Head of caudate nucleus (tissue), 42 donors: ENCODE measurements at places on chromosomes 16 and 17.

DNA sequence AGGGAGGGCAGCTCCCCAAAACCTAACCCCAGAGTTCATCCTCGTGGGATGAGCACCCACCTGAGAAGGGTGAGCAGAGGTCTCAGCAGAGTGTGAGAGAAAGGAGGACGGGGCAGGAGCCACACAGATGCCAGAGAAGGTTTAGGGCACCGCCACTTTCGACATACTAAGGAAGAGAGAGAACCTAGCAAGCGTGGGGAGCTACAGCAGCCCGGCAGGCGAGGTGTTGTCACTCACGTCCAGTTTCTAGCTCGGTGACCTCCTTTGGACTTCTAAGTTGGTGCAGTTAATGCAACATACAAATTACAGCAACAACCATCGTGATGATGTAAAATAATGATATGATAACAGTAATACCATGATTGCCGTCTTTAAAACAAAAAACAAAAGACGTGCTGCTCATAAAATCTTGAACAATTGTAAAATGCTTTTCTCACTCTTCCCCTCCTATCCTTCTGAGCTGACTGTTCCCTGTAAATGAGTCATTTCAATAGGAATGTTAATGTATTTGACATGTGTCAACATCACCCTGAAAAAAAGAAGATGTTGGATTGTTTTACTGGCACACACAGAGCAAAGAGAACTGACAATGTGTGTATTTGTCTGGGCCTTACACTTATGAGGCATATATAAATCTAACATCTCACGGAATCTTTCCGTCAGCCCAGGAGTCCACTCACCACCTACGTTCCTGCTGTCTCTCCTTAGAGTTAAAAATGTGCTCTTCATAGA, 158.2 kb upstream of the MAF start:
- no peak for DNase-seq

GRCh38 chr16:84310642-84311041, 16.0 kb downstream of the WFDC1 start:
- DNase-seq, result no peak

GRCh38 chr17:57373048-57373447, 116.7 kb downstream of the MSI2 start:
- no peak for DNase-seq

GRCh38 chr16:27520982-27521673, 28.6 kb downstream of the GTF3C1 start:
- DNase-seq, result no peak
